GM23248 (cell line): ENCODE measurements at places on chromosomes 7 and 10. TPM values are rescaled to one million over a fixed set of nuclear protein-coding genes. Genes with fewer than 3 reads are reported as not detected.
A peak's percentile ranks its signal among the peaks of the same experiment; 100 is the strongest.

- peak overlapping the region; percentile 9; the same call in 1 of the 2 replicates for H3K4me3 ChIP-seq
- H3K36me3 ChIP-seq, result no peaks in the 10 kb centered on the region
- peak overlapping the region; percentile 51 for H3K27ac ChIP-seq
These were observed 9.1 kb downstream of the TSPAN14 start for GRCh38 chr10:80462981-80463741.

The PON3 gene
- total RNA-seq, result 1.4 TPM in 1 of 2 replicates, not detected in the other

GRCh38 chr10:98351831-98352402 is 63.1 kb downstream of the PYROXD2 start:
- no peak overlapping the region for H3K4me3 ChIP-seq
- H3K36me3 ChIP-seq, result no peaks in the 10 kb centered on the region
- DNase-seq, result no peak
- no peak overlapping the region for H3K27ac ChIP-seq

The FAM25C gene
- not detected in 2 replicates for total RNA-seq

- H3K27me3 ChIP-seq, result no peaks in the 10 kb centered on the region
- no peak overlapping the region for H3K27ac ChIP-seq
- H3K4me3 ChIP-seq, result no peak overlapping the region
- no peaks in the 10 kb centered on the region for H3K36me3 ChIP-seq
These were observed 32.1 kb downstream of the CELF2 start for GRCh38 chr10:11049806-11050205.

The MACC1 gene
- 0.11 and 0.13 TPM in 2 replicates for total RNA-seq

The GIMAP7 gene
- not detected in 2 replicates for total RNA-seq

The SPAM1 gene
- total RNA-seq, result not detected in 2 replicates

DNA sequence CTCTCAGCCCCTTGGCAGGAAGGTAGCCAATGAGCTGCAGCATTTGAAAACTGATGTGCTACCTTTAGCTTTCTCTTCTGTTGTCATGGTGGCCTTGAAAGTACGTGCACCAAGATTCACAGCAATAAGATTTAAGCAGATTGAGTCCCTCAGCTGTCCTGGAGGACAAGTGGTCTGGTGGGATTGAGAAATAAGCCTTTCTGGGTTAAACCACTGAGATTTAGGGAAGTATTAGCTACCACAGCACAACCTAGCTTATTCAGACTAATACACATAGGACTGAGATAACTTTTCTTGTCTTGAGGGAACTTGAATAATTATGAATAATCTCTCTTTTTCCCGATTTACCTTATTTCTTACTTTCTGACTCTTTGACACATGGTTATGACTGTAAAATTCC is 324.0 kb downstream of the PTEN start:
- no peak overlapping the region for H3K4me3 ChIP-seq
- no peak overlapping the region for H3K27ac ChIP-seq
- H3K27me3 ChIP-seq, result no peaks in the 10 kb centered on the region

- no peaks in the 10 kb centered on the region for H3K36me3 ChIP-seq
- H3K4me3 ChIP-seq, result no peak overlapping the region
- DNase-seq, result no peak
- H3K4me1 ChIP-seq, result peaks cover 30% of the 10 kb centered on the region
These were observed 371.1 kb downstream of the PRPF18 start for GRCh38 chr10:13957856-13958255.

The H2BK1 gene
- total RNA-seq, result not detected in 2 replicates

GRCh38 chr7:66331883-66332282 is 126.7 kb downstream of the TPST1 start:
- 0 out of 2 replicates have a peak, but pooled peaks cover 4% of the 10 kb centered on the region for H3K36me3 ChIP-seq
- H3K4me3 ChIP-seq, result no peak overlapping the region
- H3K4me1 ChIP-seq, result peaks cover 23% of the 10 kb centered on the region
- no peak for DNase-seq
- H3K27me3 ChIP-seq, result no peaks in the 10 kb centered on the region

The CRPPA gene
- total RNA-seq, result 1.8 and 3.8 TPM in 2 replicates

DNA sequence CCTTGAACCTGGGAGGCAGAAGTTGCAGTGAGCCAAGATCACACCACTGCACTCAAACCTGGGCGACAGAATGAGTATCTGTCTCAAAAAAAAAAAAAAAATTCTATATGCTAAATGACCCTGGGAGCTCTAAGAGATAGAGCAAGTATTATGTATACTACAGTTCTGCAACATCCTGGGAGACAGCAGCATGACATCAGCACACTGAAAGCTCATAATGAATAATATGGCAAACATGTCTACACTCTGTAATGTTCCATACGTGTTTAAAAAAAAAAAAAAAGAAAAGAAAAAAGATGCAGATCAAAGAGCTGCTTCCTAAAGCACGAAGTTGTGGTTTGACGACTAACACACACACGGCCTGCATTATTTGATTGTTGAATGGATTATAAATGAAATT is 72.5 kb downstream of the CUL2 start:
- no peak overlapping the region for H3K27ac ChIP-seq
- no peaks in the 10 kb centered on the region for H3K27me3 ChIP-seq
- no peak overlapping the region for H3K4me3 ChIP-seq
- no peak for DNase-seq
- H3K36me3 ChIP-seq, result peaks cover 29% of the 10 kb centered on the region; the same call in 1 of the 2 replicates

GRCh38 chr10:99965700-99966099 is 44.0 kb downstream of the DNMBP start:
- H3K36me3 ChIP-seq, result peaks cover 33% of the 10 kb centered on the region
- no peaks in the 10 kb centered on the region for H3K27me3 ChIP-seq
- peak; percentile 48 for DNase-seq

GRCh38 chr7:100803398-100804161 is 23.7 kb downstream of the EPHB4 start:
- peaks cover 25% of the 10 kb centered on the region for H3K4me1 ChIP-seq
- H3K27ac ChIP-seq, result no peak overlapping the region
- H3K27me3 ChIP-seq, result no peaks in the 10 kb centered on the region
- H3K36me3 ChIP-seq, result peaks cover 4% of the 10 kb centered on the region; the same call in 1 of the 2 replicates
- no peak overlapping the region for H3K4me3 ChIP-seq

The FXYD4 gene
- total RNA-seq, result not detected in 2 replicates

DNA sequence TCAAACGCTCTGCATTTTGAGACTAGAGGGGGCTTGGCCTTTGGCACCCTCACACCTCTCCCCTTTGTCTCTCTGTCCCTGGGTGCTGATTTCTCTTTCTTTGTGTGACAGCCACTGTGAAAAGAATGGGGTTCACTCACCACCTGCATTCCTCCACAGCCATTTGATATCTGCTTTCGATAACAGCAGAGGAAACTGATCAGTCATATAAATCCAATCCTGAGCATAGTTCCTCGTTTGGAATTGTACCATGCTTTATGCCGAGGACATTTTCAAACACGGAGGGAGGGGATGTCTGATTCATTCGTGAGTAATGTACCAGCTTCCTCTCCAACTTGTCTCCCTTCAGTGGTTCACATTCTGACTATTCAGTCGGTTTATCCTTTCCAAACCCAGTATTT is 15.8 kb downstream of the MET start:
- DNase-seq, result peak; percentile 86
- peaks cover 57% of the 10 kb centered on the region for H3K4me1 ChIP-seq
- peak overlapping the region; percentile 52 for H3K27ac ChIP-seq
- H3K27me3 ChIP-seq, result no peaks in the 10 kb centered on the region
- H3K36me3 ChIP-seq, result no peaks in the 10 kb centered on the region

GRCh38 chr10:62047960-62048383 is 146.5 kb downstream of the ARID5B start:
- peak overlapping the region; percentile 94; the same call in 1 of the 2 replicates for H3K4me3 ChIP-seq
- H3K27me3 ChIP-seq, result no peaks in the 10 kb centered on the region
- H3K27ac ChIP-seq, result peak overlapping the region; percentile 91
- peaks cover 23% of the 10 kb centered on the region for H3K36me3 ChIP-seq
- peaks cover 77% of the 10 kb centered on the region for H3K4me1 ChIP-seq

- H3K4me3 ChIP-seq, result no peak overlapping the region
- H3K36me3 ChIP-seq, result no peaks in the 10 kb centered on the region
- H3K27me3 ChIP-seq, result no peaks in the 10 kb centered on the region
- H3K4me1 ChIP-seq, result no peaks in the 10 kb centered on the region
These were observed 28.5 kb upstream of the CYP2C8 start for GRCh38 chr10:95097805-95098204.

- H3K27ac ChIP-seq, result no peak overlapping the region
- no peaks in the 10 kb centered on the region for H3K4me1 ChIP-seq
- H3K27me3 ChIP-seq, result no peaks in the 10 kb centered on the region
- no peak for DNase-seq
- no peak overlapping the region for H3K4me3 ChIP-seq
These were observed 1162.2 kb downstream of the TYW1 start for GRCh38 chr7:68158686-68159295.

DNA sequence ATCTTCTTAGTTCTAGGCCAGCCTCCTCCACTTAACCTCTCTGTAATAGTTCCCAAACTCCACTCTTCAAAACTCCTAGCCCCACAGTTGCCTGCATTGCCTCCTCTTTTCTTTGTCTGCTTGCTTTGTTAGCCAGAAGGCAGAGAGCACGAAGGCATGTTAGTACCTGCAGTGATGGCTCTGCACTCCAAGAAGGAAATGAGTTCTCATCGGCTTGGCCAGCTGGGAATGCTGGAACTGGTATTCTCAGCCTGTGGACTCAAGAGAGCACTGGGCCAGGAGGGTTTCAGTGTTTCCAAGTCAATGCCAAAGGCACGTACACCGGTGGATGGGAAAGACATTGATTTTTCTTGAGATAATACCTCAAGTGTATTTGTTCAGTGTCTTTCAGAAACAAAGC is 66.3 kb upstream of the HABP2 start:
- H3K4me3 ChIP-seq, result no peak overlapping the region
- H3K27me3 ChIP-seq, result no peaks in the 10 kb centered on the region
- H3K4me1 ChIP-seq, result peaks cover 24% of the 10 kb centered on the region

GRCh38 chr7:127933146-127933545 is 98.1 kb downstream of the LRRC4 start:
- H3K4me3 ChIP-seq, result no peak overlapping the region
- H3K27ac ChIP-seq, result no peak overlapping the region
- H3K4me1 ChIP-seq, result peaks cover 12% of the 10 kb centered on the region
- peak; percentile 5 for DNase-seq

DNA sequence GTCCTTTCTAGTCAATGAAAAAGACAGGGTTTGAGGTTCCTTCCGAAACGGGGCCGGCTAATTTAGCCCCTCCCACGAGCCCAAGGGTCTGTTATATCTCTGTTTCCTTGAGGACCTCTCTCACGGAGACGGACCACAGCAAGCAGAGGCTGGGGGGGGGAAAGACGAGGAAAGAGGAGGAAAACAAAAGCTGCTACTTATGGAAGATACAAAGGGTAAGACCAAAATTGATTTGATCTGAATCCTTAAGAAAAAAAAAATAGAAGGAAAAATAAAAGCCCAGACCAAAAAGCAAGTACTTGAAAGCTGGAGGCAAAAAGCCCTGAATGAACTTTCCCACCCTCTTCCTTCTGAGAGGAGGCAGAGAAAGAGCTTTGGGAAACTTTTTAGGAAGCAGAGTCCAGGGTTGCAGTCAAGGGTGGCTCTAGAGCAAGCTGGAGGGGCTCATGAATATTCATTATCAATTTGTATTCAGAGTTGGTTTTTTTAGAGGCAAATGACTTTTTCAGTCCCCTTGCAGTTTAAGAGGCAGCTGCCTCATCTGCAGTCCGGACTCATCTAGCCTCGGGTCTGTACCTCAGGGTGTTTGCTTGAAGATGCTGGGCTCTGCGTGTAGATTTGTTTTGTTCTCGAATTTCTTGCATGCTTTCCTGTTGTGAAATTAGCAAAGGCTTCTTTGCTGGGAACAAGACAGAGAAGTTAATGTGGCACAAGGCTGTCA is at the start of gene ENTPD1:
ENTPD1 (plus strand) TSS at position 123 of the 721 bp plus-strand sequence; CDS start at position 200, 77 bp downstream.
- no peaks in the 10 kb centered on the region for H3K4me1 ChIP-seq
- H3K4me3 ChIP-seq, result no peak within 1 kb of the TSS
- DNase-seq, result no peak
- no peaks in the 10 kb centered on the region for H3K36me3 ChIP-seq
- peaks cover 15% of the 10 kb centered on the region; the same call in 1 of the 2 replicates for H3K27me3 ChIP-seq
- H3K27ac ChIP-seq, result no peak within 1 kb of the TSS

The RPP38 gene
- 8.0 and 8.9 TPM in 2 replicates for total RNA-seq
